Adipocyte (in vitro differentiated cells): ENCODE measurements at places on chromosomes 11 and 22.

DNA sequence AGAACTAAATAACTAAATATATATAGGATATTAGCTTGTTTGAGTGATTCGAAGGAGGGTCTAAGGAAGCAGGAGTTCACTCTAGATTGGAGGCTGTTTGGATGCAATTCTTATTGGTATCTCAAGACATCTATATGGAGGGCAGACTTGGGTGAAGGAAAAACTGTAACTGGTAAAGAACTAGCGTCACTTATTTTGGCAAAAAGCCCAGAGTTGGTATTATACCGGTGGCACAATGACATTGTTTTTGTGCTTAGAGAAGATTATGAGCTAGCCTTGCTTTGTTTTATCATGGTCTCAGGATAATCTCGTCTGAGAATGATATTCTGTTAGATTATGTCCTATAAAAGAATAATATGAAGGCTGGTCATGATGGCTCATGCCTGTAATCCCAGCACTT is 6.0 kb upstream of the SLC35F2 start:
- no peak for DNase-seq

DNA sequence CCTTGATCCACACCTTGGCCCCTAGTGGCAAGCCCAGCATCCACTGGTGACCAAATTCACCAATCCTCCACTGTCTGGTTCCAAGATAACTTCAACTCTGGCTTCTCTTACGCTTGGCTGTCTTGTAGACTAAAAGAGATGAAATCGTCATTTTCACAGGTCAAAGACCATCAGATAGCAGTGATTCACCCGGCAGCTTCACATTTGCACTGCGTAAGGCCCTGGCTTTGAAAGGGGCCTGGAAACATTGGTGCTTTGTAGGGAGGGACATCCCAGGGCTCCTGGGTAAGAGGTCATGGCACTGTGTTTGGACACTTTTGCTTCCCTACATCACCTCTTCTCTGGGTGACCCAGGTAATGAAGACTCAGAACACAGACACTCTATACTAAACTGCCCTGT is 30.1 kb upstream of the FADD start:
- DNase-seq, result no peak

GRCh38 chr11:111996129-111996528 is 29.1 kb upstream of the DLAT start:
- no peak for DNase-seq

- no peak for DNase-seq
These were observed 285.9 kb downstream of the TBC1D22A start for GRCh38 chr22:47048123-47049077.

GRCh38 chr11:128903248-128904061 is 12.3 kb downstream of the KCNJ5 start:
- no peak for DNase-seq

DNA sequence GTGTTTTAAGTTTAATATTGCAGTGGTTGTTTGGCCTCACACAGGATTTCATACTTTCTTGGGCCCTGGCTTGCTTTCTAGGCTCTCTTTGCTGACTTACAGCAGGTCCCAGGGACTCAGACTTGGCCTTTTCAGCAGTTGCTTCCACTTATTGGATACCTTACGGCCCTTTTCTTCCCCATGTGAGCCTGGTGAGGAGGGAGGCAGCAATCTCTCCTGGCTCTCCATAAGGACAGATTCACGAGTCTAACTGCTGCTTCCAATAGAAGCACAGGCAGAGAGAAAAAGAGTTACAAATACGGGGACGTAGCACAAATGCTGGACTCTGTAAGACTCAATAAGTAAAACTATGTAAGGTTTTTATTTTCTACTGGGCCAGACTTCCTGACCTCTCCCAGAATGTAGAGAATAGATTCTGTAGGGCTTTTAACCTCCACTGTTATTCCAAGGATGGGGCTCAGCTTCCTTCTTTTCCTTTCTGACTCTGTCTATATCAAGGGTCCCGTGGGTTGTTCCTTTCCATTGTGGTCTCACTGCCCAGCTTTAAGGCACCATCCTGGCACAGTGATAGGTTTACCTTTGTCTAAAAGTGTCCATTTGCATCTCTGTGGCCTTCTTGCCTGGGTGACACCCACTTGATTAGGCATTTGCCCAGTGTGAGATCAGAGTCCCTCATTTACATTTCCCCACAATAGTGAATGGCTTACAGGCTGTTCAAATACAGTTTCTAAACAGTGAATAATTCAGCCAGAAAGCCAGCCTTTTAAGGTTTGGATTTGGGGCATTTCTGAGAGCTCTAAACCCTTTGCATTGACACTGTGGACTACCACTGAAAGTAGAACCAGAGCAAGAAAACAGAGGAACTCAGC is 92.8 kb downstream of the RASSF10 start:
- DNase-seq, result no peak

DNA sequence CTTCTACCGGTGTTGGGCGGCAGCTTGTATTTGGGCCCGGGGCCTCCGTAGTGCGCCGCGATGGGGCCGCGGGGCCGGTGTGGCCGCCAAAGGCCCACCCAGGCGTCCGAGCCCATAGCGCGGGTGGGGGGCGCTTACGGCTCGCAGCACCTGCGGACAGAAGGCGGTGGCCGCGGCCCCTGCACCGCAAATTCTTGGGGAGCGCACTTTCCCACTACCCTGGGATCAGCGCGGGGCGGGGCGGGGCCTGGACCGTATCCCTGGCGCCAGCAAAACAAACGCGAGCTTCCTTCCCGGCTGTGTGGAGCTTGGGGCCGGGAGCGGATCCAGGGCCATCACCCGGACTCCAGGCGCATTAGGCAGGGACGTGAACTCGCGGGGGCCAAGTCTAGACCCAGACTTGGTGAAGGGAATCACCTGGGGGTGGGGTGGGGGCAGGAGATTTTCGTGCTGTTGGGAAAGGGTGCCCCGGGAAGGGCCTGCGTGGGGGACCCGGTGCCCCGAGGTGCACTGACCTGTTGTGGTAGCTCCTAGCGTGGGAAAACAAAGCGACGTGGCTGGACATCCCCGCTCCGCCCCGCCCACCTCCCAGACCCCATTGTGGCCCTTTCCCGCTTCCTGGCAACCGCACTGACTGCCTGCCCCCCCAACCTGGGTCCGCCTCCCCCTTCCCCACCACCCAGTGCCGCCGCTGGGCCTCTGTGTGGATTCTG is 2.3 kb upstream of the TYMP start:
- peak; percentile 83 for DNase-seq

DNA sequence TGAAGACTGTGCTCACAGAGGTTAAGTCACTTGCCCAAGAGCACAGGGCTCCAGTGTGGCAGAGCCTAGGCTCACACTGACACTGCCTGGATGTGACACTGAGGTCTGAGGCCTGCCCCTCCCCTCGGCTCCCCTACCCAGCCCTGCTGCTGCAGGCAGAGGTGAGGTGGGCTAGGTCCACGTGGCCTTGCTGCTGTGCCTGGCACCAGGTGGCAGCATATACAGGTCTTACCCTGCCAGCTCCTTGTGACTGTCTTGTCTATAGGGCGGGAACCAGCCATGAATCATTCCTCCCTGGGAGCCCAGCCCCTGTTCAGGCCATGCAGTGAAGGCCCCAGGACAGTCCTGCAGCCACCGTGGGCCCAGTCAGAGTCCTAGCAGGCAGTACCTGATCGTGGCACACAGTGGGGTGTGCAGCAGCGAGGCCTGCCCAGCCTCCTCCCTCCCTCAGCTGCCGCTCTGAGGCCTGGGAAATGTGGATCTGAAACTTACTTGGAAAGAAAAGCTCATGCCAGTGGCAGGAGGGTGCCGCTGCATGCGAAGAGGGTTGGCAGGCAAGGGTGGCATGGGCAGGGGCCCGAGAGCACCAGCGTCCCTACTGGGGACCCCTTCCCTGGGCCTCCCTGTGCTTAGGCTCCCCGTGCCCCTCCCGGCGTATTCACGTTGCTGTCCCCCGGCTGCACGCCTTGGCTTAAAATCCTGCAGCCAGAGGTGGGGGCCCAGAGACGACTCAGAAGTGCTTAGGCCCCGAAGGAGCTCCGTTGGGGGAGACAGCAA is 1.2 kb upstream of the CERK start:
- peak; percentile 54 for DNase-seq

DNA sequence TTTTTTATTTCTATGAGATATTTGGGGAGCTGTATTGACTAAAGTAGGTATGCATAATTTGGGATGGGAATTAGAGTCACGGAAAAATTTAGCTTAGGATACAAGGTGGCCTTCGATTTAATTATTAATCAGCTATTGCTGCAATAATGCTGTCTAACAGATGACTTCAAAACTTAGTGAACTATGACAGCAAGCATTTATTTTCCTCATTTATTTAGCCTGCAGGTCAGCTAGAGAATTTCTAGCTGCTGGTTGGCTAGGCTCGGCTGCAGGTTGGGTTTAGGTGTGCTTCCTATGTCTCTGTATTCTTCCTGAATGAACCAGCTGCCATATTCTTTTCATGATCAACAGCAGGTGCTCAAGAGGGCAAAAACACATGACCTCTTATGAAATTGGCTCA is 181.8 kb upstream of the RAG2 start:
- DNase-seq, result no peak

GRCh38 chr22:27011133-27011532 is 353.7 kb downstream of the MIAT start:
- no peak for DNase-seq

- DNase-seq, result no peak
These were observed 97.1 kb downstream of the KCNQ1 start for GRCh38 chr11:2541881-2542361.

DNA sequence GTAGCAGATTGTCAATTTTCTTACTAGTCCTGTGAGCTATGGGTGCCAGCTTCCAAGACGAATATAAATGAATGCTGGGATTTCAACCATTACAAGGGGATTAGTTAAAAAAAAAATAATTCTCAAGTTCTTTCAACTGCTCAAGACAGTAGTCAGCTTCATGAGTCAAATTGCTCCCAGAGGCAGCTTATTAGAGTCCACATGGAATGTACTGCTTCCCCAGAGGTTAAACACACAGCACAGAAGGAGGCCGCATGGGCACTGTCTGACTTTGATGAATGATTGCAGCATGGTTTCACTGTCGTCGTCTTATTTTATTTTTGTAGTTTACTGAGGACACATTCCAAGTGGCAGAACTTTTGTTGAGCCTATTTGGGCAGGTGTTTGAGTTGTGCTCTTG is 563.2 kb downstream of the TMEM135 start:
- no peak for DNase-seq

DNA sequence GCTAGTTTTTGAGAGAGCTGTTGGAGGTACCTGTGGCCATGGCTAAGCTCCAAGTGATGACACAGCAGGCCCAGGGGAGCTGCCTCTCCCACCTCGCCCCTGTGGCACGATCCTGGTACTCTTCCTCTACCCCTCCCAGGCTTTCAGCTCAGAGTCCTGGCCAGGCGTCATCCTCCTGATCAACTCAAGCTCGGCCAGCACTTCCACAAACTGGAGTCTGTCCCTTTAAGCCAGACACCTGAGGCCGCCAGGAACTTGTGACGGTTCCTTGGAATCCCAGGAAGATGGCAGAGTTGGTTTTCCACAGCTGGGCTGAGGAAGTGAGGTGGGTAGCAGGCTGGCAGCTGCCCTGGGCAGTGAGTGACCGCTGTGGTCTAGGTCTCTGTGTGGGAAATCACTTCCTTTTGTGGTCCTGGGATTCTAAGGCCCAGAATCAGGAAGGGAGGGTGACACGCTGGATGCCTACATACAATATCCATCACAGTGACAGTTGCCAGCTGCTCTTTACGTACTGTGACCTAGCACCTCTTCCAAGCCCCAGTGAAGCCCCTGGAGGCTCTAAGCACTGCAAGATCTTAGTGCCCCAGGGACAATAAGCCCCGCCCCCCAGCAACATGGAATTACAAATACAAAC is 3.2 kb upstream of the CST6 start:
- no peak for DNase-seq

- peak; percentile 33 for DNase-seq
These were observed 62.1 kb upstream of the AMOTL1 start for GRCh38 chr11:94705891-94706615.

GRCh38 chr11:28323621-28324020 is 215.4 kb downstream of the METTL15 start:
- DNase-seq, result no peak

GRCh38 chr11:68014157-68014946 is 4.2 kb downstream of the ALDH3B1 start:
- peak; percentile 51 for DNase-seq

DNA sequence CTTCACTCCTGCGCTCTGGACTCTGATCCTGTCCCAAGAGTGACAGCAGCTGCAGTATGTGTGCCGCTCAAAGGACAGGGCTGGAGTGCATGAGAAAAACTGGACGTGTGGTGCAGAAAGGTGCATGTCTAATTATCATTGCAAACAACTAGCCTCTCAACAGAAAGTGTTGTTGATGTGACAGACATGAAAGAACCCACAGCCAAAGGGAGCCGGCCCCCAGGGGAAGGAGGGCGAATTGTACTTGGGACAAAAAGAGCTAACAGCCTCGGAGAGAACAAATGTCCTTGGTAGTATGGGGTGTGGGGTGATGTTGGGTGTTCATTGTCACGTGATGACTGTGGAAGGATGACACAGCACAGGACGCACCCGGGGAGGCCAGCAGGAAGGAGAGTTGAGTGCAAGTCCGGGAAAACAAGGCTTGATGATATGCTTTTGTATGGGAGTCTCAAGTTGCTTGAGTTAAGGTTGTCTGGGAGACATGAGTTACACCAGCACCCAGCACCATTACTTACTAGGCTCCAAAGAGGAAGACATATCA is 325.5 kb downstream of the NTM start:
- no peak for DNase-seq

GRCh38 chr11:35335226-35335625 is 84.1 kb downstream of the SLC1A2 start:
- no peak for DNase-seq

- peak; percentile 85 for DNase-seq
These were observed 690 bp downstream of the CSNK1E start for GRCh38 chr22:38316364-38317121.

- peak; percentile 25 for DNase-seq
These were observed 13.8 kb downstream of the JAML start for GRCh38 chr11:118211006-118211405.

GRCh38 chr22:32922186-32922585 is 120.7 kb downstream of the TIMP3 start:
- no peak for DNase-seq

- no peak for DNase-seq
These were observed 133.0 kb downstream of the SNX19 start for GRCh38 chr11:130783323-130783722.

- no peak for DNase-seq
These were observed 27.8 kb downstream of the TSPAN4 start for GRCh38 chr11:870418-870817.

- peak; percentile 97 for DNase-seq
These were observed 4.7 kb downstream of the OSBPL5 start for GRCh38 chr11:3160252-3161031.

DNA sequence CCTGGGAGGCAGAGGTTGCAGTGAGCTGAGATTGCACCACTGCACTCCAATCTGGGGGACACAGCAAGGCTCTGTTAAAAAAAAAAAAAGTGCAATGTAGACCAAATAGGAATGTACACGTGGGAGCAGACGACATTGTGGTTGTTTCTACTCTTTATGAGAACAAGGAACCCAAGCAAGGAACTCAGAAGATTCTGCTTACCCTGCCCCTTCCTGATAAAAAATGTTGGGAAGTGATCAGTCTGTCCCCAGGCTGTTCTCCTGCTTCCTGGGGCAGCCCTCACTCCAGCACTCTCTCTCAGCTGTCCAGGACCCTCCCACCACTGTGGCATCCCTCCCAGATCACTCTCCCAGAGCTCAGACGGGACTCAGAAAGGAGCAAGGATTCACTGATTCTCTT is 31.8 kb downstream of the SLCO2B1 start:
- no peak for DNase-seq

GRCh38 chr11:123904932-123905331 is 3.0 kb downstream of the OR8D4 start:
- DNase-seq, result no peak

GRCh38 chr11:92424281-92424680 is 199.7 kb downstream of the FAT3 start:
- DNase-seq, result no peak

- DNase-seq, result no peak
These were observed 18.2 kb upstream of the CD81 start for GRCh38 chr11:2358754-2359442.
